ENCODE measurements at places on chromosomes 3 and 15. TPM values are rescaled to one million over a fixed set of nuclear protein-coding genes. Genes with fewer than 3 reads are reported as not detected.

Gene CYP8B1
- polyA plus RNA-seq: not detected

Gene WDR53
- polyA plus RNA-seq: 6.2 TPM

Gene HCLS1
- not detected for polyA plus RNA-seq

Gene KNG1
- not detected for polyA plus RNA-seq

Gene ACP3
- polyA plus RNA-seq: not detected

Gene MTFMT
- polyA plus RNA-seq: 7.0 TPM

Gene STOML1
- polyA plus RNA-seq: 8.7 TPM

Gene NR2E3
- polyA plus RNA-seq: 1.5 TPM

Gene FBXW12
- polyA plus RNA-seq: not detected

Gene SMCO1
- 1.5 TPM for polyA plus RNA-seq

Gene TUSC7
- polyA plus RNA-seq: 5.7 TPM

Gene GOLGA8G
- not detected for polyA plus RNA-seq

Gene FSTL1
- polyA plus RNA-seq: 1.7 TPM

Gene SV2B
- polyA plus RNA-seq: 2.0 TPM

Gene GOLGA8O
- not detected for polyA plus RNA-seq

Gene TGM5
- 0.24 TPM for polyA plus RNA-seq

Gene PIERCE2
- polyA plus RNA-seq: 33.0 TPM

Gene PLAAT1
- 8.3 TPM for polyA plus RNA-seq

Gene AHSG
- polyA plus RNA-seq: not detected

Gene RTP4
- polyA plus RNA-seq: not detected

Gene DAZL
- polyA plus RNA-seq: not detected

Gene MYO1E
- 0.67 TPM for polyA plus RNA-seq

Gene ZNF385D
- 191 TPM for polyA plus RNA-seq

Gene AGBL1
- not detected for polyA plus RNA-seq

Gene GOLGA6L4
- polyA plus RNA-seq: 3.4 TPM

Gene ALPK3
- polyA plus RNA-seq: not detected

Gene CX3CR1
- polyA plus RNA-seq: 0.43 TPM

Gene CAND2
- 2.6 TPM for polyA plus RNA-seq

Gene ALDH1L1
- polyA plus RNA-seq: 4.2 TPM

Gene WDR49
- 3.2 TPM for polyA plus RNA-seq

Gene ADGRG7
- not detected for polyA plus RNA-seq

Gene CACNA1D
- polyA plus RNA-seq: 1.9 TPM

Gene ZDHHC23
- polyA plus RNA-seq: 14.7 TPM

Gene GLDN
- 14.9 TPM for polyA plus RNA-seq

Gene PLS1
- polyA plus RNA-seq: 27.3 TPM

Gene KIF15
- 0.28 TPM for polyA plus RNA-seq

Gene CCR9
- polyA plus RNA-seq: not detected

Gene SEMA3B
- 0.28 TPM for polyA plus RNA-seq

Gene HIGD2B
- not detected for polyA plus RNA-seq

Gene MCTP2
- polyA plus RNA-seq: 0.07 TPM

Gene CPNE4
- 22.2 TPM for polyA plus RNA-seq

Gene C3orf85
- not detected for polyA plus RNA-seq

Gene SPPL2A
- polyA plus RNA-seq: 17.1 TPM

Gene C3orf38
- 27.5 TPM for polyA plus RNA-seq

Gene PYGO1
- polyA plus RNA-seq: 2.4 TPM

Gene ABHD17C
- polyA plus RNA-seq: 16.1 TPM
